Endothelial cell of umbilical vein (primary cell): ENCODE measurements at places on chromosomes 4 and X.

DNA sequence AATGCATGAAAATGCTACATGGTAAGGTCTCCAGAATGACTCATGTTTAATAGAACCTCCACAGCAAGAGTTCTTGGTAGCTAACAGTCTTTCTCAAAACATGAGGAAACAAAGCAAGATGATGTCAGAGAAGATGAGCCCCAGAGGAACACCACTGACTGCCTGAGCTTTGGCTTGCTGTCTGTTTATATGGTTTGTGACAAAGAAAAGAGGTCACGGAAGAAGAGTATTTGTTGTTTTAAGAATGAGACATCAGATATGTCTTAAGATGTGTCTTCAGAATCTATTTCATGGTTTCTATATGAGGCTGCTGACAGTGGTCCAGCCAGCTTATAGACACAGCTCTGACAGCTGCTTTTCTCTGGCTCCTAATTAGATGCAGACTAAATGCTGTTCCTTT is 18.8 kb upstream of the AREG start:
- H3K27me3 ChIP-seq: no peaks in the 10 kb centered on the region
- H3K4me3 ChIP-seq: no peak overlapping the region
- H3K36me3 ChIP-seq: no peaks in the 10 kb centered on the region
- H3K27ac ChIP-seq: no peak overlapping the region
- peaks cover 21% of the 10 kb centered on the region for H3K4me1 ChIP-seq
- DNase-seq: no peak

- no peak overlapping the region for H3K4me3 ChIP-seq
- no peak overlapping the region for H3K27ac ChIP-seq
- no peak for DNase-seq
- H3K27me3 ChIP-seq: no peaks in the 10 kb centered on the region
- H3K36me3 ChIP-seq: no peaks in the 10 kb centered on the region
These were observed 561.3 kb upstream of the GRIA3 start for GRCh38 chrX:122622795-122623194.

- H3K27me3 ChIP-seq: peaks cover 3% of the 10 kb centered on the region
- no peak overlapping the region for H3K4me3 ChIP-seq
- DNase-seq: no peak
- H3K4me1 ChIP-seq: no peaks in the 10 kb centered on the region
These were observed 24.1 kb downstream of the MSMO1 start for GRCh38 chr4:165351359-165352130.

DNA sequence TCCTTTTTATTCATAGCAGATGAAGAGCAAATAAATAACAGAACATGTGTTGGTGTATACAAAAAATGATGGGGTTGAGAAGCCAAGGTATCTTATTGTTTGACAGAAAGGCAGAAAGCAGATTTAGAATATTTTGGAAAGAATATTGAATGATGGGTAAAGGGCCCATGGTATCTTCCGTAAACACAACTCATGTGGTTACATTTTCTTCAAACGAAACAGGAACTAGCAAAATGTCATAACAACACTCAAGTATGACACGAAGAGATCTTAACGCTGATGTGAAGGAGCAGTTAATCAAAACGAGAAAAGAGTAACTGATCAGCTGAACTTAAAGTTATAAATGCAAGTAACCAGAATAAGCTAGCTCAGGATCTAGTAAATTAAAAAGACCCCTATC is 195.7 kb upstream of the GK2 start:
- no peak overlapping the region for H3K27ac ChIP-seq
- no peak overlapping the region for H3K4me3 ChIP-seq
- DNase-seq: no peak
- H3K27me3 ChIP-seq: no peaks in the 10 kb centered on the region
- no peaks in the 10 kb centered on the region for H3K4me1 ChIP-seq

GRCh38 chrX:64456828-64457227 is 61.6 kb upstream of the MTMR8 start:
- H3K27ac ChIP-seq: no peak overlapping the region
- no peaks in the 10 kb centered on the region for H3K4me1 ChIP-seq
- H3K27me3 ChIP-seq: no peaks in the 10 kb centered on the region
